ENCODE measurements at places on chromosomes 5 and 9. TPM values are rescaled to one million over a fixed set of nuclear protein-coding genes. Genes with fewer than 3 reads are reported as not detected.

- no peak overlapping the region for H3K4me3 ChIP-seq
- no peak overlapping the region for H3K27ac ChIP-seq
- H3K36me3 ChIP-seq = no peaks in the 10 kb centered on the region
Observed at GRCh38 chr5:122985954-122986721, 50.4 kb downstream of the PPIC start.

- H3K27ac ChIP-seq = no peak overlapping the region
- no peak for DNase-seq
- H3K4me1 ChIP-seq = no peaks in the 10 kb centered on the region
- no peaks in the 10 kb centered on the region for H3K36me3 ChIP-seq
- no peak overlapping the region for H3K4me3 ChIP-seq
Observed at GRCh38 chr9:94232428-94232827, 26.7 kb upstream of the ZNF169 start.

GRCh38 chr5:140005145-140005591 is 37.9 kb downstream of the NRG2 start:
- DNase-seq = no peak
- H3K36me3 ChIP-seq = no peaks in the 10 kb centered on the region
- no peak overlapping the region for H3K27ac ChIP-seq
- H3K27me3 ChIP-seq = no peaks in the 10 kb centered on the region
- H3K4me3 ChIP-seq = no peak overlapping the region

GRCh38 chr5:83721953-83722901 is 1.6 kb upstream of the HAPLN1 start:
- DNase-seq = no peak
- H3K4me3 ChIP-seq = peak overlapping the region; percentile 47

DNA sequence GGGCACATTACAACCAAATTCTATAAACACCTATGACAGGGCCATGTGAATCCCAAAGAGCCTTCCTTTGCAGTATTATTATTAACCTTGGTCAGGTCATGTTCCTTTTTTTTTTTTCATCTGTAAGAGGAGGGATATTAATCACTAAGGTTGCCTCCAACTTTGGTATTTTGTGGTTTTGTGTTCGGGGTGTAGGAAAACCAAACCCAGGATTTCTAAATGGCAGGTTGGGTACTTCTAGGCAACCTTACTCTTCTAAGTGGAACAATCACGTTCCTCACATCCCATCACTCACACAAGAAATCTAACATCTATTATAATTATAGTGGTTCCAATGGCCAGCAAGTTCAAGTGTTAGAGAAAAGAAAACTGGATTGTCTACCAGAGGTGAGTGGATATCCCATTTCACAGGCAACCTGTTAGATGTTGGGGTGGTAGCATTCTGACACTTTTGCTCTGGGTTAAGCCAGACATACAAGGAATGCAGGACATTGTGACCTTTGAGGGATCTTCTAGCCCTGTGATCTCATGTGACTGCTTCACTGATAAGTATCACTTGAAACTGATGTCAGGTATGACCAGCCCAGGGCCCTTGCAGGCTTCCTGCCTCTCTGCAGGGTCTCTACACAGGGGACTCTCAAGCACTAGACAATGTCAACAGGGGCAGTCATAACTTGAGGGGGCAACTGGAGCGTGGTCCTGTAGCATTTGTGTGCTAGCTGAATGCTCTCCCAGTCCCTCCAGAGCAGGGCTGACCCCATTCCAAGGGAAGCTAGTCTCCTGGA is 126.2 kb upstream of the VLDLR start:
- no peaks in the 10 kb centered on the region for H3K36me3 ChIP-seq
- peaks cover 15% of the 10 kb centered on the region for H3K4me1 ChIP-seq
- no peaks in the 10 kb centered on the region for H3K27me3 ChIP-seq
- peak overlapping the region; percentile 82 for H3K27ac ChIP-seq
- H3K4me3 ChIP-seq = no peak overlapping the region

DNA sequence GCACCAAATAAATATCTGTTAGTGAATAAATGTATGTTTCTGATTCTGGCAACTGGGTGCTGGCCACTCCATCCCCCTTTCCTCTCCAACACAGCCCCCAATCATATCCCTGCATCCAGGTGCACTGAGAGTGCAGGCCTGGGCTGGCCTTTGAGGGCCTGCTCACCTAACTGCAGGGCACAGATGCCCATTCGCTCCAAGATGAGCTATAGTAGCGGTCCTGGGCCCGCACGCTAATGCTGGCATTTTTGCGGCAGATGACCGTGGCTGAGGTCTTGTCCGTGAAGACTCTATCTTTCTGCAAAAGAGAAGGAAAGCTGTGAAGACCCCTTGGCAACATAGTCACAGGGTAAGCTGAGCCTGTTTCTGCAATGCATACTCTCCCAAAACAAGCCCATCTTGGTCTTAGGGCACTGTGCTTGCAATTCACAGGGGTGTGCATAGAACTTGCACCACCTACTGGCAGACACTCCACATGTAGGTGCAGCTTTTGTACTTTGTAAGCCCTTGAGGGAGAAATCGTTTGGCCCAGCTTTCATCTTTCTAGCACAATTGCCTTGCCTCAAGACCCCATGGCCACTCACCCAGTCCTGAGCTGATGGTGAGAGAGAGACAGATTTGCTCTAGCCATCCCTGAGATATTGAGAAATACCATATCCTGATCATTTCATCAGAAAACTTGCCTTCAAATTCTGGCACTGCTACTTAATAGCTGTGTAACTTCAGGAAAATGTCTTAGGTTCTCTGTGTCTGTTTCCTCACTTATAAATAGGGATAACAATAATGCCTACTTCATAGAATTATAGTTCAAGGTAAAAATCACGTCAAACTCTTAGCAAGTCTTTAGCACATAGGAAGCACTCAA is 13.5 kb downstream of the IL12B start:
- no peak for DNase-seq
- no peak overlapping the region for H3K27ac ChIP-seq
- H3K27me3 ChIP-seq = no peaks in the 10 kb centered on the region
- H3K36me3 ChIP-seq = no peaks in the 10 kb centered on the region

DNA sequence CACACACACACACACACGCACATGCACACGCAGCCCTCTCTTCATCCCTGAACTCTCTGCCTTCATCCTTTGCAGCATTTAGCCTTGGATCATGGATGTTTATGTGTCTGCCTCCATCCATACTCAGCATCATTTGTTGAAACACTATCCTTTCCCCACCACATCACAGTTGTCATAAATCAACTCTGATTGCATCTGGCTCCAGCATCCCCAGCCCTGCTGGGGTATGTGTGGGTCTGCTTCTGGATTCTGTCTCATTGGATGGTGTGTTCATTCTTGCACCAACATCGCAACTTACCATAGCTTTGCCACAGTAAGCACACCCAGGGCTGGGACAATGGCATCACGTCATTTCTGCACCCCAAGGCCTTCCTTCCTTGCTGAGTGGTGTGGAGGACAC is 175.4 kb downstream of the RGS3 start:
- no peaks in the 10 kb centered on the region for H3K27me3 ChIP-seq
- no peak overlapping the region for H3K27ac ChIP-seq
- H3K36me3 ChIP-seq = no peaks in the 10 kb centered on the region
- no peak for DNase-seq
- peaks cover 3% of the 10 kb centered on the region for H3K4me1 ChIP-seq
- H3K4me3 ChIP-seq = no peak overlapping the region

GRCh38 chr9:132197315-132197714 is 35.5 kb downstream of the NTNG2 start:
- H3K4me3 ChIP-seq = no peak overlapping the region
- no peak overlapping the region for H3K27ac ChIP-seq
- H3K4me1 ChIP-seq = no peaks in the 10 kb centered on the region

DNA sequence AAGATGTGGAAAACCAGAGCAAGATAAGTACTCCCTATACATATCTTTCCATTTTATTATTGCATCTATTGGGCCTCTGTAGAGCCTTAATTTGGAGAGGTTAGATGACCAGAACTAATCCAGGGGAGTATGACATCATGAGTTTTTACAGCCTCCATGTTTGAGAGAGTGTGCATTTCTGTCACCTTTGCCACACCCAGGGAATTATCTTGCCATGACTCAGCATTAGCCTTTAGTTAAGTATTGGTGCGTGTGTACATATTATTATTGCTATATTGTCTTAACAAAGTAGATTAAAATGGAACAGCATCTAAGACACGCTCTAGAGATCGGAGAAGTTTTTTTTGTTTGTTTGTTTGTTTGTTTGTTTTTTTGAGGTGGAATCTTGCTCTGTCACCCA is 27.6 kb downstream of the DIMT1 start:
- DNase-seq = no peak
- no peaks in the 10 kb centered on the region for H3K4me1 ChIP-seq
- no peak overlapping the region for H3K4me3 ChIP-seq
- no peaks in the 10 kb centered on the region for H3K36me3 ChIP-seq
- no peak overlapping the region for H3K27ac ChIP-seq

DNA sequence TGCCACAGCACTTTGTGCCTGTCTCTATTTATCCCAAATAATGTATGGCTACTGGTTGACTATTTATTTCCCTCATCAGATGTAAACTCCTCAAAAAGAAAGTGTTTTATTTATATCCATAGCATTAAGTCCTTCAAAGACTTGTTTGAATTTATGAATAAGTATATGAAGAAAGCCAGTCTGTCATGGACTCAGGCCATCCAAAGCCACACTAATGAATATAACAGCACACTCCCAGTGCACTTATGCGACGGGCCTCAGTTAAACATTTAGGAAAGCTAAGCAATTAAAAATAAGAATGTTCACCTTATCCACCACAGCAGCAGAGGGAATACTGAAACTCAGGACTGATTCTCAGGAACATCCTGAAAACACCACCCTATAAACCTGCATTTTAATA is 77.5 kb downstream of the DENND1A start:
- no peak overlapping the region for H3K27ac ChIP-seq
- DNase-seq = no peak
- H3K4me1 ChIP-seq = no peaks in the 10 kb centered on the region
- no peaks in the 10 kb centered on the region for H3K36me3 ChIP-seq
- H3K4me3 ChIP-seq = no peak overlapping the region
- no peaks in the 10 kb centered on the region for H3K27me3 ChIP-seq

GRCh38 chr9:127128341-127129072 is 6.1 kb upstream of the ANGPTL2 start:
- peak; percentile 35 for DNase-seq
- no peaks in the 10 kb centered on the region for H3K27me3 ChIP-seq
- H3K4me1 ChIP-seq = peaks cover 12% of the 10 kb centered on the region
- H3K36me3 ChIP-seq = no peaks in the 10 kb centered on the region

- no peak overlapping the region for H3K27ac ChIP-seq
- no peak for DNase-seq
- no peaks in the 10 kb centered on the region for H3K36me3 ChIP-seq
- no peak overlapping the region for H3K4me3 ChIP-seq
- H3K4me1 ChIP-seq = no peaks in the 10 kb centered on the region
- no peaks in the 10 kb centered on the region for H3K27me3 ChIP-seq
Observed at GRCh38 chr9:90929626-90930025, 128.0 kb downstream of the SYK start.

DNA sequence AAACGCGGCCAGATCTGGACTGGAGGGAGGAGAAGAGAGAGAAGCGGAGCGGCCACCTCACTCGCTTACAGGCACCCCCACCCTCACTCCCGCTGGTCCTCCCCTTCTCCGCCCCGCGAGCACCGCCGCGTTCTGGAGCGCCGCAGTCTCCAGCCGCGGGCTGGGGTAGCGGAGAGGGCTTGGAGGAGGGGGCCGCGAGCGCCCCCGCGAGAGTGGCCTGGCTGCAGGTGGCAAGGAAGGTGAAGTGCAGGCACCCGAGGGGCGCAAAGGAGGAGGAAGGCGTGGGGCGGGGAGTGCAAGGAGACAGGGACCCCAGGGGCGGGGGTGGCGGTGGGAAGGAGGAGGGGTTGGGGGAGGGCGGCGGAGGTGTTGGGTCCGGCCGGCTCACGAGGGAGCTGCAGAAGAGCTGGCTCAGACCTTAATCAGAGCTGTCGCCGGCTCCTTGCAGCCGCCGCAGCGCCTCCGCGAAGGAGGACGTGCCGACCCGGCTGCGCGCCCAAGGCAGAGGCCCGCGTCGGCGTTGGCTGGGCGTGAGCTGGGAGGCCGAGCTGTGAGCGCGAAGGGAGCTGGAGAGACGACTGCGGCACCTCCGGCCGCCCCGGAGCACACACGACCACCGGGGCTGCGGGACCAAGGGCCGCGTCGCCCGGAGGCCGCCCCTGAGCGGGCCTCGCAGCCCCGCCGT is at the start of gene DMRT3:
Gene DMRT3, plus strand, starts transcription at position 398 of the 685 bp plus-strand sequence. CDS start 347 bp downstream, outside the sequence.
- H3K27me3 ChIP-seq = peaks cover 3% of the 10 kb centered on the region
- H3K4me3 ChIP-seq = no peak within 1 kb of the TSS
- peaks cover 8% of the 10 kb centered on the region for H3K4me1 ChIP-seq
- no peaks in the 10 kb centered on the region for H3K36me3 ChIP-seq
- DNase-seq = no peak
- H3K27ac ChIP-seq = no peak within 1 kb of the TSS

DNA sequence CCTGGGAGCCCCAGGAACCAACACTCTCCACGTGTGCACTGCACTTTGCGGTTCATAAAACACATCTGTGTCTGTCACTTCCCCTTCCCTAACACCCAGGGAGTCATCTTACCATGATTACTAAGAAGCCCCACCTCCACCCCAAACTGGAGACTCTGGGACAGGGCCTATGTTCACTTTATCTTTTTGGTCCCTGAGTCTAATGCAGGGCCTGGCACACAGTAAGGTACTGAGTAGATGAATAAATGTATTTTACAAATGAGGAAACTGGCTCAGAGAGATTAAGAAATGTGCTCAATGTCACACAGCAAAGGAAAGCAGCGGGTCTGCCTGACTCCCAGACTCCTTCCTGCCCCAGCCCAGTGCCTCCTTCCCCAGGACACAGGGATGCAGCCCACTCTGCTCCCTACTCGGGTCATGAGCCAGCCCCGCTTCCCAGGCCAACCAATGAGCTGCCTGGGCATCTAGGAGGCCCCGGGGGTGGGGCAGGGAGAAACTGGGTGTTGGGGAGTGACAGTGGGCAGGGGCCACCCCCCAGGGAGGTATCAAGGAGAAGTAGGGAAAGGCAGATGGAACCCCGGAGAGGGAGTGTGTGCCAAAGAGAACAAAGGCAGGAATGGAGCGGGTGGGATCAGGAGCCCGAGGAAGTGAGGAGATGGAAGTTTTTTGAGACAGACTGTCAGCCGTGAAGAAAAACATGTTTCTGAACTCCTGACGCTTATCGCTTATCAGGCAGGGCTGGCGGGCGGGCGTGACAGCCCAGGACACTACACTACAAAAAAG is 30.5 kb downstream of the SHB start:
- no peaks in the 10 kb centered on the region for H3K27me3 ChIP-seq
- no peaks in the 10 kb centered on the region for H3K36me3 ChIP-seq
- H3K4me1 ChIP-seq = peaks cover 3% of the 10 kb centered on the region
- no peak overlapping the region for H3K27ac ChIP-seq
- DNase-seq = no peak

- DNase-seq = no peak
- no peaks in the 10 kb centered on the region for H3K36me3 ChIP-seq
- no peaks in the 10 kb centered on the region for H3K27me3 ChIP-seq
- H3K4me3 ChIP-seq = no peak overlapping the region
- no peaks in the 10 kb centered on the region for H3K4me1 ChIP-seq
Observed at GRCh38 chr9:130118841-130119518, 53.2 kb upstream of the NCS1 start.

Gene RGP1
- 13.4 TPM for polyA plus RNA-seq

Gene AQP3
- 6.6 TPM for polyA plus RNA-seq

Gene SPATA31D4
- not detected for polyA plus RNA-seq

Gene PROB1
- 1.0 TPM for polyA plus RNA-seq

Gene IFNA13
- 0.12 TPM for polyA plus RNA-seq

Gene GADD45G
- polyA plus RNA-seq = 59.0 TPM

Gene SVEP1
- polyA plus RNA-seq = 23.1 TPM

Gene TTC23L
- 0.31 TPM for polyA plus RNA-seq

Measured in ovary (tissue), 10 donors.